Endodermal cell (in vitro differentiated cells): ENCODE measurements at places on chromosomes 16 and 17. TPM values are rescaled to one million over a fixed set of nuclear protein-coding genes. Genes with fewer than 3 reads are reported as not detected.

DNA sequence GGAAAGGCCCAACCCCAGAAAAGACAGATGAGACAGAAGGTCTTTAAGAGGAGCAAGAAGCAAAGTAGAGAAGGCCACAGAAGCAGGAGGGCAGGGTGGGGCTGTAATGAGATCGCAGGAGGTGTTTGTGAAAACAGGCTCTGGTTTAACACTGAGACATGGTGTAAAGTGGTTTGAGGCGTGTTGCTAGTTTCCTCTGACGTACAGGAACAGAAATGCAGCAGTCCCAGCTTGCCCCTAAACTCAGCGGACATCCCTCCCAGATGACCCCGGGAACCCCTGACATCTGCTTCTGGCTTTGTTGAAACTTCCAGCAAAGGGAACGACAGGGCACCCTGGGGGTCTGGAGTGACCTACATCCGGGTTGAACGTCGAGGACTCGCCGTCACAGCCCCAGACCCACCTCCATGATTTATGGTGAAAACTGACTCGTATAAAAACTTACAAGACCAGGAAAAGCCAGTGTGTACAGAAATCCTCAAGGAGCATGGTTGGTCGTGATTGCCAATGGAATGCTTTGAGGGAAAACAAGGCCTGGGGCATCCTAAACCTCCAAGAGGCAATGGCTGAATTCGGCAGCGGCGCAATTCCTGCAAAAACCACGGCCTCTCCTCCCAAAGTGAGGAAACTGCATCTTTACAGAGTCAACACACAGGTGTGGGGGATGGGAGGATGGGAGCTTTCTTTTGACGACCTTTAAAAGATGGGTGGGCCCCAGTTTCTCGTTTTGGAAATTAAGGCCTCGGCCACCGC, 25.8 kb downstream of the LITAF start:
- H3K27me3 ChIP-seq, result no peaks in the 10 kb centered on the region
- DNase-seq, result peak; percentile 53
- H3K27ac ChIP-seq, result peak overlapping the region; percentile 34
- no peaks in the 10 kb centered on the region for H3K4me1 ChIP-seq

DNA sequence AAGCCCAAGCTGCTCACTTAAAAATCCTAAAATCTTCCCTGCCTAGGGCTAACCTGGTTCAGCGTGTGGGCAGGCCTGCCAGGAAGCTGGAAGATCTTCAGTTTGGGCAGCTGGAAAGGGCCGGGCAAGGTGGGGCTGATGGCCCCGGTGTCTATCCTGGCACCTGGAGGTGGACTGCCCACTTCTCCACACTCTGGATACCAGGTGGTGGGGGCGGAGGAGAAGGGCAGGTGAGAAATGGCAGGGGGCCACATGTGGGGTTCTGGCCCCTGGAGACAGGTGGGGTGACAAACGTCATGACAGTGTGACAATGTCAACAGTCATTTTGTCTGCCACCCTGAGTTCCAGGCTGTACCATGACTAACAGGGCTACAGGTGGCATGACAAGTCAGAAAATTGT, 78.5 kb upstream of the C16orf82 start:
- peak; percentile 38 for DNase-seq
- H3K4me3 ChIP-seq, result no peak overlapping the region
- no peaks in the 10 kb centered on the region for H3K36me3 ChIP-seq
- H3K27me3 ChIP-seq, result peaks cover 36% of the 10 kb centered on the region
- H3K4me1 ChIP-seq, result peaks cover 7% of the 10 kb centered on the region

DNA sequence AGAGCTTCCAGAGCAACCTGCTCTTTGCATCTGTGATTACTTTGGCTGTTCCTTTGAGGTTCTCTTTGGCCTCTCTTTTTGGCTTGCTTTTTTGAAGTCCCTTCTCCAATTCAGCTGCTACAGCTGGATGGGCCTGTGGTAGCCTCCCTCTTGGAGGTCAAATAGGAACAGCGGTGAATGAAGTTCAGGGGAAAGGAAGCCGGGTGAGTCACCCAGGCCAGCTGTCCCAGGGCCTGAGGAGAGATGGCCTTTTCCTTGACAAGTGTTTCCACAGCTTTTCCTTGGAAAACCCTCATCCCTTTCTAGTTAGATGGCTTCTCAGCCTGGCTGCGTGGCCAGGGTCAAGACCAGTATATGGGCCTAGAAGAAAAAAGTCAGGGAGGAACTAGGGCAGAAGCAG, 103.1 kb downstream of the STX8 start:
- H3K4me3 ChIP-seq, result no peak overlapping the region
- no peak for DNase-seq
- no peaks in the 10 kb centered on the region for H3K4me1 ChIP-seq
- H3K36me3 ChIP-seq, result no peaks in the 10 kb centered on the region
- H3K27me3 ChIP-seq, result no peaks in the 10 kb centered on the region

DNA sequence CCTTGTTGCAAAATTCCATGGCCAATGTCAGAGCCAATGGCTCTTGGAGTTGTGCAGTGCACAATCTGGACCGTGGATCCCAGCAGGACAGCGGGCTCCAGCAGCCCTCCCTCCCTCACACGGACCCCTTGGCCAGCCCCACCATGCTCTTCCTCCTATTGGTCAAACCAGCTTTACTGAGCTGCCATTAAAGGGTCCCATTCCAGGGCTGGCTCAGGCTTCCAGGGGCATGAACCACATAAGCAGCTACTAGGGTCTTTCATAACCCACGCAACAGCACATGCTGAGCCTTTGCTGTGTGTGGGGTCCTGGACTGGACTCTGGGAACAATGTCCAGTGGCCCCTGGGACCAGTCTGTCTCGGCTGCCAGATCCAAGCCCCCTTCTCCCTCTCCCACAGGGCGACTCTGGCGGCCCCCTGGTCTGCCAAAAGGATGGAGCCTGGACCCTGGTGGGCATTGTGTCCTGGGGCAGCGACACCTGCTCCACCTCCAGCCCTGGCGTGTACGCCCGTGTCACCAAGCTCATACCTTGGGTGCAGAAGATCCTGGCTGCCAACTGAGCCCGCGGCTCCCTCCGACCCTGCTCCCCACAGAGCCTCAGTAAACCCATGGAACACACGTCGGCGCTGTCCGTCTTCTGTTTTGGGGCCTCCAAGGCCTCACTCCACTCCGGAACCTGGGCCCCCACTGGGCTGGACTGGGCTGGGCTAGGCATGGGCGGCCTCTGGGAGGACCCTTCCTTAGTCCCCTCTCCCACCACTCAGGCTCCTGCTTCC, 5.7 kb downstream of the CTRB1 start:
- no peak overlapping the region for H3K27ac ChIP-seq
- no peak for DNase-seq
- no peaks in the 10 kb centered on the region for H3K4me1 ChIP-seq
- H3K27me3 ChIP-seq, result no peaks in the 10 kb centered on the region
- no peaks in the 10 kb centered on the region for H3K36me3 ChIP-seq

- H3K27me3 ChIP-seq, result no peaks in the 10 kb centered on the region
- DNase-seq, result no peak
- no peaks in the 10 kb centered on the region for H3K36me3 ChIP-seq
- no peak overlapping the region for H3K27ac ChIP-seq
Measured at GRCh38 chr17:11388054-11388453, 147.0 kb downstream of the SHISA6 start.

GRCh38 chr17:13920413-13920812, 148.9 kb upstream of the COX10 start:
- peaks cover 36% of the 10 kb centered on the region for H3K4me1 ChIP-seq
- H3K4me3 ChIP-seq, result peak overlapping the region; percentile 30
- no peak overlapping the region for H3K27ac ChIP-seq

GRCh38 chr16:84088695-84089395, 27.9 kb downstream of the MBTPS1 start:
- H3K27ac ChIP-seq, result no peak overlapping the region
- no peaks in the 10 kb centered on the region for H3K4me1 ChIP-seq
- no peak overlapping the region for H3K4me3 ChIP-seq
- H3K36me3 ChIP-seq, result peaks cover 87% of the 10 kb centered on the region

- no peak for DNase-seq
- no peaks in the 10 kb centered on the region for H3K27me3 ChIP-seq
- H3K36me3 ChIP-seq, result no peaks in the 10 kb centered on the region
- H3K4me3 ChIP-seq, result no peak overlapping the region
- no peak overlapping the region for H3K27ac ChIP-seq
Measured at GRCh38 chr17:14797801-14798200, 467.3 kb downstream of the PMP22 start.

- no peak overlapping the region for H3K27ac ChIP-seq
- no peak for DNase-seq
- no peaks in the 10 kb centered on the region for H3K27me3 ChIP-seq
- no peaks in the 10 kb centered on the region for H3K36me3 ChIP-seq
- no peaks in the 10 kb centered on the region for H3K4me1 ChIP-seq
Measured at GRCh38 chr17:64442541-64442971, 6.4 kb upstream of the MILR1 start.

DNA sequence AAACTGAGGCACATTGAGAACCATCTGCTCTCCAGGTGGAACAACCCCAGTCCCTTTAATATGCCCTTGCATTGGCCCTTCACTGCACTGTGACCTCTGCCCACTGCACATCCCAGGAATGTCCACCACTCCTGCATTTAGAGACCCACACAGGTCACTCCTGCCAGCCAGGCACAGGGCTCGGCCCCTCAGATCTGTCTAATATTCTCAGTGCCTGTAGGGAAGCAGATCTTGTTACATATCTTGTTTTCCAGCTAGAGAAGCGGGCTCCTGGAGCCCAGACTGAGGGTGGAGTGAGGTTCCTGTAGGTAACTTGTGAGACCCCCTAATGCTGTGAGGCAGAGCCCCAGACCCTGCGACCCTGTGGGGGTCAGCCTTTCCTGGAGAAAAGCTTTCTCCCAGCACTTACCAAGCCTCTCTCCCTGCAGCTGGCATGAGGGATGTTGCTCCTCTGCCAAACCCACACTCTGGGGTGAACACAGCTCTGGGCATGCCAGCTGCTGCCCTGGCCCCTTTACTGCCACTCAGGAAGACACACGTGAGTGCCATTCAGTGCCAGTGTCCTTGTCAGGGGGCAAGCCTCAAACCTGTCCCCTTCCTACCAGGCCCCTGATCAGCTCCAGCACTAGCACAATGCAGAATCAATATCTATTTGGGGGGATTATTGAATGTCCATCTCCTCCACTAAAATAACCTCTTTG, 40.3 kb upstream of the CRHR1 start:
- H3K27me3 ChIP-seq, result peaks cover 66% of the 10 kb centered on the region
- no peak overlapping the region for H3K4me3 ChIP-seq
- no peaks in the 10 kb centered on the region for H3K36me3 ChIP-seq

DNA sequence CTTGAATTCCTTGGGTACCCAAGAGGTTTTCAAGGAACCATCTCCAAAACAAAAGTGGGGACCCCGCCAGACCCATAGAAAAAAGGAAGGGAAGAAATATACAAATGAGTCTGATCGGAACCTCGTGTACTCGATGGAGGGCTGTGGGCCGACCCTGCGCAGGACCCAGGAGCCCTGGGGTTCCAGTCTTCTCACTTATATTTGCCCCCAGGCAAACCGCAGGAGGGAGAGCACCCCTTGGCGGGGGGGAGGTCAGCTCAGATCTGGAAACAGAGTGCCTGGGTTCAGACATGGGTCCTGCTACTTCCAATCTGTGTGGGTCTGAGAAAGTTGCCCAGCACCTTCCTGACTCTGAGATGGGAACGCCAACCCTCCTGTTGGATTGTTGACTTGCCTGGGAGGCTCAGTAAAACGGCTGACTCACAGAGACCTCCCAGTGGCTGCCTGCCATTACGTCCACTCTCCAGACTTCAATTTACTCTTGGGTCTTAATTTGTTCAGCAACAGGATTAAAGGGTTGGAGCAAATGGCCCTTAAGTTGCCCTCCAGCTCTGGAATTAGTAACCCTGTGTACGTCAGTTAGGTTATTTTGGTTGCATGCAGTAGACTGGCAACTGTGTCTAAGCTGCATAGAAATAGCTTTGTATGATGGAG, 24.9 kb upstream of the CACNG4 start:
- no peaks in the 10 kb centered on the region for H3K36me3 ChIP-seq
- H3K27ac ChIP-seq, result no peak overlapping the region
- peak; percentile 24 for DNase-seq
- H3K4me1 ChIP-seq, result no peaks in the 10 kb centered on the region
- H3K4me3 ChIP-seq, result no peak overlapping the region

- DNase-seq, result no peak
- no peaks in the 10 kb centered on the region for H3K36me3 ChIP-seq
- H3K4me3 ChIP-seq, result no peak overlapping the region
- H3K4me1 ChIP-seq, result peaks cover 14% of the 10 kb centered on the region
- no peak overlapping the region for H3K27ac ChIP-seq
Measured at GRCh38 chr17:40103688-40104087, 3.3 kb upstream of the NR1D1 start.

DNA sequence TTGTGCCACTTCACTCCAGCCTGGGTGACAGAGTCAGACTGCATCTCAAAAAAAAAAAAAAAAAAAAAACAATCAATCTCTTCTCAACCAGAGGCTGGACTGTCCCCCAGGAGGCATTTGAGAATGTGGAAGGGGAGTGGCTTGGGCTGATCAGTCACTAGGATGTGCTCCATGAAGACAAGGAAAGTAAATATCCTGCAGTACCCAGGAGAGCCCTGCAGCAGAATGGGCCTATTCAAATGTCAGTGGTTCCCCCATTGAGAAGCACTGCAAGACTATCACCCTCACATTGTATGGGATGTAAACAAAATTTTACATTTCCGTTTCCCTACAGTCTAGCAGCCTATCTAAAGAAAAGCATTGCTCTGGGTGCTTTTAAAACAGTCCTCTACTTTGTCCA, 70.3 kb downstream of the DNAH9 start:
- H3K4me3 ChIP-seq, result no peak overlapping the region
- H3K4me1 ChIP-seq, result no peaks in the 10 kb centered on the region
- H3K36me3 ChIP-seq, result no peaks in the 10 kb centered on the region
- H3K27me3 ChIP-seq, result no peaks in the 10 kb centered on the region
- no peak overlapping the region for H3K27ac ChIP-seq
- DNase-seq, result peak; percentile 79

DNA sequence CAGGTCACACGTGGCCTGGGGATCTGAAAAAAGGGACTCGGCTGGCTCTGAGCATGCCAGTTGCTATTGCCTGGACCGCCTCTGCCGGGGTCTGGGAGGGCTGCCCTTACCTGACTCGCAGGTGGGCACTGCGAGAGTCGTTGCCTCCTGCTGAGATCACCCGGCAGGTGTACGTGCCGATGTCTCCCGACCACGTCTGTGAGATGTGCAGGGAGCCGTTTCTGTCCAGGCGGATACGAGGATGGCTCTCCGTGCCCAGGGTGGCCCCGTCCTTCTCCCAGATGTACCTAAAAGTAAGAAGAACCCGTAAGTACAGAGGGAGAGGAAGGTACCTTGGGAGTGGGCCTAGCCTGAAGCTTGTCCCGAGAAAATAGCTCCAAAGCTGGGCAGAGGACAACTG, 112.0 kb upstream of the CDC42EP4 start:
- H3K4me1 ChIP-seq, result no peaks in the 10 kb centered on the region
- H3K27ac ChIP-seq, result no peak overlapping the region
- no peak overlapping the region for H3K4me3 ChIP-seq

DNA sequence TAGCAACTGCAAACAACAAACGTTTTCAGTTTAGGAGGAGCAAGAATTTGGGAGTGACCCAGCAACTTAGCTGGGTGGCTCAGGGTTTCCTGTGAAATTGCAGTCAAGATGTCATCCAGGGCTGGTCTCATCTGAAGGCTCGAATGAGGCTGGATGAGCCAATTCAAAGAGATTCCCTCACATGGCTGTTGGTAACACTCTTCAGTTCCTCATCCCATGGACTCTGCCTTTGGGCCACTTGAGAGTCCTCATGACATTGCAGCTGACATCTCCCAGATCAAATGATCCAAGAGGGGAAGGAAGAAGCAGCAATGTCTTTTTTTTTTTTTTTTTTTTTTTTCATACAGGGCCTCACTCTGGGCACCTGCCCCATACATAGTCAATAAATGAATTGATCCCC, 26.3 kb downstream of the UBALD1 start:
- peak; percentile 38 for DNase-seq
- H3K27ac ChIP-seq, result no peak overlapping the region

The KCNJ2 gene
- 0.29 to 0.38 TPM (median 0.35 TPM) in 3 replicates for total RNA-seq

The ABI3 gene
- total RNA-seq, result 0.21 to 0.63 TPM (median 0.58 TPM) in 3 replicates

The JMJD8 gene
- total RNA-seq, result 52.4 and 55.6 TPM in 2 replicates

The SLC6A2 gene
- total RNA-seq, result not detected in 3 replicates

The TMEM238L gene
- not detected in 2 replicates for total RNA-seq

The SLC25A39 gene
- total RNA-seq, result 191 and 195 TPM in 2 replicates

The NTN3 gene
- total RNA-seq, result 0.48 and 0.52 TPM in 2 replicates
